ENCODE measurements at places on chromosomes 1 and 21.

- DNase-seq = no peak
These were observed 17.3 kb downstream of the DPH5 start for GRCh38 chr1:101008229-101008834.

GRCh38 chr1:34885405-34886247, 26.1 kb upstream of the SMIM12 start:
- peak; percentile 19 for DNase-seq

GRCh38 chr21:36539434-36540150, 59.7 kb upstream of the CLDN14 start:
- no peak for DNase-seq

GRCh38 chr1:226637147-226637935, 88.8 kb downstream of the STUM start:
- DNase-seq = no peak

- DNase-seq = no peak
These were observed 81.1 kb downstream of the RRAGC start for GRCh38 chr1:38778521-38778920.

DNA sequence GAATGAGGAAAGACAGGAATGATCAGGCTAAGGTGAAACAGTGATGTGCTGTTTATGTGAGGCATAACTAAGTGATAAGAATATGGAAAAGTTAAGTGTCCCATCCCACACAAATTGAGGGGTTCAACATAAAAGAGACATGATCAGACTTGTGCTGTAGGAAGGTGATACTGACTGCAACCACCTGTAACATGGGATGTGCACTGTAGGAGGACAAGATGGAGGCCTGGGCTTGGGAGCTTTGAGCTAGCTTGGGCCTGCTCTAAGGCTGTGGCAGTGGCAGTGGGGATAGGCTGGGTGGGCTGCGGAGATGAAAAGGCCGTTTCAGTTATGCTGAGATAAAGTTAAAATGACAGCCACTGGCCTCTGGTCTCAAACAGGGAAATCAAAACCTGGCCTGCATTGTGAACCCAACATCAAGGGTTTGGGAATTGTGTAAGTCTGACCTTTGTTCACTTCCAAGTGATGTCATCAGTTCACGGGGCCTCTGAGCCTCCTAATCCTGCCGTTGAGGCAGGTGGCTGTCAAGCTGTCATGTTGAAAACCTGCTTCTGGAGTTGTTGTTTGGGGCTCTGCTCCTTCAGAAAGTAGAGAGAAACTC, 61.2 kb upstream of the TENT5C start:
- no peak for DNase-seq

All from activated CD8-positive, alpha-beta memory T cell treated with anti-CD3 and anti-CD28 coated beads for 4 hours (primary cell).